Activated T-helper 9 cell treated with anti-CD3 and anti-CD28 coated beads, Interleukin-2, amount 50 U/mL, for 16 hours (primary cell): ENCODE measurements at places on chromosomes 2 and 18.

GRCh38 chr2:120741571-120742561 is 6.2 kb downstream of the GLI2 start:
- no peak for DNase-seq

- no peak for DNase-seq
Observed at GRCh38 chr2:143828763-143829537, 691.0 kb downstream of the ZEB2 start.

GRCh38 chr2:30960213-30960612 is 153.0 kb upstream of the CAPN13 start:
- no peak for DNase-seq

DNA sequence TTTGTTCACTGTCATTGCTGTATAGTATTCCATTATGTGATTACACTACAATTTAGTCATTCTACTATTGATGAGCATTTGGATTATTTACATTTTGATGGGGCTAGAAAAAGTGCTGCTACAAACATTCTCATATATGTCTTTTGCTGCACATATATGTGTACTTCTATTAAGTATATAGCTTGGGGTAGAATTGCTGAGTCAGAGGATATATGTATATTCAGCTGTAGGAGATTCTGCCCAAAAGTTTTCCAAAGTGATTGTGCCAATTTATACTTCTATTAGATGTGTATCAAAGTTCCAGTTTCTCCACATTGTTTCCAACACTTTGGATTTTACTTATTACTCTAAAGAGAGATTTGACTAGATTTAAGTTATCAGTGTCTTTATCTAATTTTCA is 101.7 kb upstream of the UGP2 start:
- DNase-seq: no peak

- no peak for DNase-seq
Observed at GRCh38 chr2:187188783-187189631, 259.0 kb downstream of the CALCRL start.

GRCh38 chr18:26826656-26827235 is 38.8 kb downstream of the AQP4 start:
- DNase-seq: no peak

DNA sequence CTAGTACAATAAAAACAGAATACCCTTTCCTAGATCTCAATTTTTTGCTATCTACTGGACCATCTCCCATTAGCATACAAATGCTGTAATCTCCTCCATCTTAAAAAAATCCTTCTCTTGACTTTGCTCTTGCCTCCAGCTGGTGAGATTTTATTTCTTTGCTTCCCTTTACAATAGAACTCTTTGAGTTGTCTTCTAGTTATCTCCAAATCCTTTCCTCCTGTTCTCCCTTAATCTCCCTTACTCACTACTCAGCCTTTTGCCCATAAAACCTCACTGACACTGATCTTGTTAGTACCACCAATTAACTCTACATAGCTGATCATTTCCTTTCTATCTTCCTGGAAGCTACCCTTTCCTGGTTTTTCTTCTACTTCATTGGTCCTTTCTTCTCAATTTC is 63.5 kb upstream of the FRZB start:
- DNase-seq: no peak

- no peak for DNase-seq
Observed at GRCh38 chr2:235505181-235505741, 11.4 kb downstream of the AGAP1 start.

GRCh38 chr2:197037863-197038398 is 111.4 kb upstream of the PGAP1 start:
- DNase-seq: no peak

DNA sequence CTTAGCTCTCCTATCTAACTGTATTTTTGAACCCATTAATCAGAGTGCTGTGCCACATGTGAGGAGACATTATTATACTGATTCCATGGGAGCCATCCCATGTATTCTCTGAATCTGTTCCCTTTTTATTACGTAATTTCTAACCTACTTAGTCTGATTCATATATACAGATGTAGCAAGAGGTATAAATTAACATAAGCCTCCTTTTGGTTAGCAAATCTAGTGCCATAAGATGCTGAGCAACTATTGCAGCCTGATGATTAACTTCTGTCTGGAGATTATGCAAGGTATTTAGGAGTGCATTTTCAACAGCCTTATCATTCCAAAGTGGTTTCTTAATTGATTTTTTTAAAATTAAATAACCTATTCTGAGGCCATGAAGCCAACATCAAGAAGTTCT is 114.1 kb upstream of the MSH2 start:
- no peak for DNase-seq
